ENCODE measurements at places on chromosomes 3 and 15.

DNA sequence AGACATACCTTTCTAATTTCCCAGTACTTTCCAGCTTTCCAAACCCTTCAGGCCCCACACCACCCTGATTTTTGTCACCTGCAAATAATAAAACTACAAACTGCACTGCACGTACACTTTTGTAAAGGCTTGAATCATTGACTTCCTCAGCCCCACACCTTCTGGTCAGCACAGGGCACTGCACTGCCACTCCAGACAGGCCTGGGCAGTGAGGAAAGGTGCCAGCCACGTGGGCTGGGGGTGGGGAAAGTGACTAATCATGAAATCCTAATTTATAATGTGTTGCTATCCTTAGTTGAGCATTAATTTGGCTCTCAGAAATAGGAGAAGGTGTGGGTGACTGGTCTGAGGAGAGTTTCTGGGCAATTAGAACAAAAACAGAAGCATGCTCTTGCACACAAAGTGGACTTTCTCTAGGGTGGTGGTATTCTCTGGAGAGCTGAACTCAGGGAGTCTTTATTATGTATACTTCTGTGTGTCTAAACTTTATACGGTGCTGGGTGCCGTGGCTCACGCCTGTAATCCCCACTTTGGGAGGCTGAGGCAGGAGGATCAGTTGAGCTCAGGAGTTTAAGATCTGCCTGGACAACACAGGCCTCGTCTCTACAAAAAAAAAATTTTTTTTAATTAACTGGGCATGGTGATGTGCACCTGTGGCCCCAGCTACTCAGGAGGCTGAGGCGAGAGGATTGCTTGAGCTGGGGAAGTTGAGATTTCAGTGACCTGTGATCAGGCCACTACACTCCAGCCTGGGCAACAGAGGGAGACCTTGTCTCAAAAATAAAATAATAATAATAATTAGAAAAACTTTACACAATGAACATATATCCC is 58.2 kb upstream of the FLNB start:
- DNase-seq = peak; percentile 50

DNA sequence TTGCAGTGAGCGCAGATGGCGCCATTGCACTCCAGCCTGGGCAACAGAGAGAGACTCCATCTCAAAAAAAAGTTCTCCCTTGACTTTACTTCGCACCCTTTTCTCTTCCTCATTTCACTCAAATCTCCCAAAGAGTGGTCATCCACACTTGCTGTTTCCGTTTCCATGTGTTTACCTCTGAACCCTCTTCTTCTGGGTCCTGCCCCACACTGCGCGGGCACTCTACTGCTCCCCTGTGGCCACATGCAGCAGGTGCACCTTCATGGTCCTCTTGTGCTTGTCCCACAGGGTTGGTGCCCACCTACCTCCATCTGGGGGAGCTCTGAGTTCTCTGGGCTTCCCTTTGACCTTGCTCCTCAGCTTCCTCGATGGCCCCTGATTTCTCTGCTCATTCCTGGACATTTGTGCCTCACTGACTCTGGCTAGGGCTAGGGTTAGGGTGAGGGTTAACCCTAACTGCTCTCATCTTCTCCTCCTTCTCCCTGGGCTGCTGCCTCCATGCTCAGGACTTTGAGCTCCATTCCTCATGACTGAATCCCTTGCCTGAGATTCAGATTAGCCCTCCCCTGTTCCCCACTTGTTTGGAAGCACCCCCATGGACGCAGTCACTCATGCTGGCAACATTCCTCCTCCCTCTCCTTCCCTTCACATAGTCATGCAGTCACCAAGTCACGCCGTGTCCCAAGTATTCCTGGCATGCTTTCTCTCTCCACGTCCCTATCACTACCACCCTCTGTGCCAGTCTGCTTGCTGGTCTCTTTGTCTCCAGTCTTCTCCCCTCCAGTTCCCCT is 26.6 kb upstream of the KY start:
- no peak for DNase-seq

DNA sequence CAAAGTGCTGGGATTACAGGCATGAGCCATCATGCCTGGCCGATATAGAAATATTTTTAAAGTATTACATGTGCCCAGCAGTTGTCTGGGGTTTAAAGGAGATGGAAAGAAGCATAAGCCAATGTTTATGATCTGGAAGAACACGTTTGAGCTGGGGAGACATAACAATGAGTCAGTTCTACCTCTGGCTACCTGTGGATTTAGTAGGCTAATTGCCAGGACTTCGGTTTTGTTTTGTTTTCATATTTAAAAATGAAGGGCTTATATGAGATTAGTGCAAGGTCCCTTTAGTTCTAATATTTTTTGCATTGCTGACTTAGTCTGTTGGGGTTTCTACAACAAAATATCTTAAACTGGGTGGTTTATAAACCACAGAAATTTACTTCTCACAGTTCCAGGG is 22.9 kb upstream of the TNFSF10 start:
- DNase-seq = no peak

DNA sequence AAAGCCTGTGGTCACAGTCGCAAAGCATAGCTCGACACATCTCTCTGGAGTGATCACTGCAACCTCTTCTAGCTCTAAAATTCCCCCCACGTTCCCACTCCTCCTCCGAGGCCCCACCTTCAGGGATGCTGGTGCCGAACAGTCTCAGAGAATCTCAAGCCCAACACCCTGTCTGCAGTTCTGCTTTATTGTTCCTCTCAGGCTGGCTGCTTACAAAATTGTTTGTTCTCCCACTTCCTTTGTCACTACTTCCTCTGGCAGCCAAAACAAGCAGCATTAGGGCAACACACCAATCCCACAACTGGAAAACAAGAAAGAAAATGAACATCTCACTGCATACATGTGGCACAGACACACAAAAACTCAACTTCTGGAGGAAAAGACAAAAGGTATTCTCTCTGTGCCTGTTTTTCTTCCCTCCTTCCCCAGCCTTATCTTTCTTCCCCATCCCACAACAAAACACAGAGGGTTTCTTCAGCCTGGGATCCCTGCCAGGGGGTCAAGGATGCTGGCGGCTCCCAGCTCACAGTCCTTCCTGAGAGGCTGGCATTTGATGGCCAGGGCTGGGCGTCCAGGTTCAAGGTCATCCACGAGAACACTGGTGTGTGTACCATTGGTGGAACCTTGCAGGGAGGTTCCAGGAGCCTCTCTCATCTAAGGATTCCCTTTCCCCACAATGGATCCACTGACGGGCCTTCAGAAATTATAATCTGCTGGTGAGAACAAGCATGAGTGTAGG is 108.4 kb downstream of the TMCO5A start:
- no peak for DNase-seq

GRCh38 chr15:98796685-98797357 is 148.5 kb downstream of the IGF1R start:
- DNase-seq = no peak

GRCh38 chr3:37024092-37024491 is 30.8 kb downstream of the MLH1 start:
- DNase-seq = no peak

DNA sequence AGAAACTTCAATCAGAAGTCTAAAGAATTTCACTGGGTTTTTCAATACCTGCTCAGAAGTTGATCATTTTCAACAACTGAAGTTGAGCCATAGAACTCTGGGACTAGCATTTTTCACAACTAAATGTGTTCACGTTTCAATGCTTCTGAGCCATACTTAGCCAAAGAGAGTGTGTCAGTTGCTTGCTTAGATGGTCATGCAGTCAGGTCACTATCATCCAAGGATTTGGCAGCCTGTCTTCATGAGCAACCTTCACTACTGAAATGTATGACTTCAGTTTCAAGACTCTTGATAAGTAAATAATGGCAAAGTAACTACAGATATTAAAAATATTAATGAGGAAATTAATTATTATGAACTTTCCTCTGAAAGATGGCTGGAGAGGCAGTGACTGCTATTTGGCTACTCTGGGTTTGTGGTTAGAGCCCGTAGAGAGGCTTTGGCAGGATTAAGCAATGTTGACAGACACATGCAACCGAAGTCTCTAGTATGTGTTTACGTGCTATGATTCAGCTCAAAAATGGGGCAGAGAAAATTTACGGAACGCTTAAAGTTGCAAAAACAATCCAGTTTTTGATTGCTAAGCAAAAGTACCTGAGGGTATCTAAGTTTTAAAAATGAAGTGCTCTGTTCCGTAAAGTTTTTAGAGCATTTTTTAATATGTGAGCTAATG is 133.8 kb downstream of the GMNC start:
- no peak for DNase-seq

Measured in chondrocyte (in vitro differentiated cells).